Stimulated activated CD8-positive, alpha-beta memory T cell treated with anti-CD3 and anti-CD28 coated beads, Interleukin-4, amount 100 ng/mL, for 1 hour (primary cell): ENCODE measurements at places on chromosomes 16 and 17.

DNA sequence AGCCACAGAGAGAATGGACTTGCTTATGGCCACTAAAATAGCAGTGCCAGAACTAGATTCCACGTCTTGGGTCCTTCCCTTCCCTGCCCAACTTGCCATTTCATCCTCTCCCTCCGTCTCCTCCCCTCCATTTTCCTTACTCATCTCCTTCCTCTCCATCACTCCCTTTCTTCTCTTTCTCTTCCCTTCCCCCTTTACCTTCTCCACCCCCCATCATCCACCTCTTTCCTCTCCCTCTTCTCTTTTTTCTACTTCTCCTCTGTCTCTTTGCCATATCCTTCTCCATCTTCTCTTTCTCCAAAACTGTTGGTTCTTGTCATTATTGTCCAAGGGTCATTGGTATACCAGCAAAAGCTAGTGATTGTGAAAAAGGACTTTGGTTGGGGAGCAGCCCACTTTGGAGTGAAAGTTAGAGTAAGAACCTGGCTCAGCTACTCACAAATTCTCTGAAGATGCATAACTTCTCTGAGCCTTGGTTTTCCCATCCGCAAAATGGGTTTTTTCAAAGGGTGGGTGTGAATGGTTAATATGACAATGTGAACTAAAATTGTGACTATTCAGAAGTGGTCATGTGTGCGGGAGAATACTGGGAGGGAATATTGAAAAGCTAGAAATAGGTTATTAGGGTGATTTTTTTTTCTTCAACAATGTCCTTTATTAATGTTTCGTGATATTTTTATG lies 393.8 kb downstream of the XYLT1 start:
- DNase-seq = no peak

- DNase-seq = no peak
Observed at GRCh38 chr16:18958621-18959029, 25.1 kb upstream of the TMC7 start.

DNA sequence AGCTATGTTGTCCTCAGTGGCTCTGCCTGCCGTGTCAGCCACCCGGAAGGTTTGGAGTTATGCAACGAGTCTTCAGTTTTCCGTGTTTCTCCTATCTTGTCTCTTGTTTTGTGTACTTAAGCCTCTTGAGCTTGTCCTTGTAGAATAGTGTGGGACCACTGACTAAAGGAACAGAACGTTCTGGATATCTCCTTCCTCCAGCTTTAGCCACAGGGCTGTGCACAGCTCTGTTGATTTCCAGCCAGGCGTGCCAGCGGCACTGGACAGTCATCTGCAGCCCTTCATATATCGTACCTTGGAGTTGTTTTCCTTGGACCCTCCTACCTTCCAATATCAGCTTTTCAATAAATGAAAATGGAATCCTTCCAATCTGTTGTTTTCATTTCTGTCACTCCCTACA lies 39.8 kb downstream of the TMEM11 start:
- no peak for DNase-seq

GRCh38 chr16:89410794-89411309 lies 79.5 kb downstream of the ANKRD11 start:
- DNase-seq = no peak

GRCh38 chr16:56673921-56674320 lies 4.3 kb downstream of the MT1H start:
- DNase-seq = no peak

DNA sequence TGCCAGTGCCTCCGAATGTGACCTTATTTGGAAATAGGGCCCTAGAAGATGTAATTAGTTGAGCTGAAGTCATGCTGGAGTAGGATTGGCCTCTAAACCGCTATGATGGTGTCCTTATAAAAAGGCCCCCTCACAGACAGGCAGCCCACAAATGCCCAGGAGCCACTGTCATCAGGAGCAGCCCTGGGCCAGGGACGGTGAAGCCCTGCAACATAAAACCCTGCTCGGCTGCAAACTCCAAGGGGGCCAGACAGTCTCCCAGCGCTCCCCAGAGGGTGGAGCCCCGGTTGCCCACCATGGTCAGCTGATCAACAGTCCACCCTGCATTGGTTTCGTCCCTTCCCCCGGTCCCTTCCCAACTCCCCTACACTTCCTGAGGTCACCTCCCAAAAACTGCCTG lies 351.7 kb downstream of the FOXL1 start:
- DNase-seq = no peak

DNA sequence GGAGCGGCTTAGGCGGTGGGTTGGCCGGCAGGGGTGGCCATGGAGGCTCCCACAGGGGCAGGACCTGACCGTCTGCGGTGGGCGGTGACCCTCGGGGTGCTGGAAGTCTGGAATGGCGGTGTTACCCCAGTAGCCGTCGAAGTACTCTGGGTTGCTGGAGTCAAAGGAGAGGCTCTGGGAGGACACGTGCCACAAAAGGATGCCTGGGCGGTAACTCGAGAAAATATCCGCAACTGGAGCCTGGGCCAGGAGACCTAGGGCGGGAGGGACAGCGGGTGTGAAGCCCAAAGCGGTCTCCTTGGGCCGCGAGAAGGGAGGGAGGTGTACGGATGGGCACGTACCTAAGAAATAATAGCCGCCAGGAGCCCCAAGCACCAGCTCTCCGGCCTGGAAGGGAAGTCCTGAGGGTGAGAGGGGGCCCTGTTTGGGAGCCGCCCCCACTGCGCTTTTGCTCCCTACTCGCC lies 4.6 kb downstream of the ITGA2B start:
- no peak for DNase-seq

DNA sequence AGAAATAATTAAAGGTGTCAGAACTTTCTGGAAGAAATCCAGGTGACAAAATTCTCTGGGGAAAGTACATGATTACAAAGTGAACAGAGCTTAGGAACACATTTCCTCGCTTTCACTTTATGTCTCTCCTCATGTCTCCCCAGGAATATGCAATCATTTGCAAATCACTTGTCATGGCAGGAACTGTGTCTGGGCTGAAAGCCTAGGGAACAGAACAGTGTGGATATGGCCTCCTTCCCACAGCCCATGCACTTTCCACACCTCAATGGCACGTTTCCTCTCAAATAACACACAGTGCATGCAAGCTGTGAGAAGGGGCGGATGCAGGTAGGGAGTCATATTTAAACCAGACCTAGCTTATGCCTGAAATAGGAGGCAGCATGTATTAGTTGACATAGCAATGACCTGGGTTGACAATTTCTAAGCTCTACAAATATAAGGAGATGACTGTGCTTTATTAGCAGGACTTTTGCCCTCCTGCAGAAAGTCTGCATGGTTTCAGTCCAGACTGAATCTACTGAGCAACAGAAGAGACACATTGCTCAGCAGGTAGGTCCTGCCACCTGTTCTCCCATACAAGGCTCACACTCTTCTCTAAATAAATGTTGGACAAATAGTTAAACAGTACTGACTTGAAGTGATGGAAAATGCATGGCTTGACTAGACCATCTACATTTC lies 236.0 kb upstream of the ELAC2 start:
- no peak for DNase-seq

- no peak for DNase-seq
Observed at GRCh38 chr17:45018848-45019711, 32.4 kb downstream of the DCAKD start.

DNA sequence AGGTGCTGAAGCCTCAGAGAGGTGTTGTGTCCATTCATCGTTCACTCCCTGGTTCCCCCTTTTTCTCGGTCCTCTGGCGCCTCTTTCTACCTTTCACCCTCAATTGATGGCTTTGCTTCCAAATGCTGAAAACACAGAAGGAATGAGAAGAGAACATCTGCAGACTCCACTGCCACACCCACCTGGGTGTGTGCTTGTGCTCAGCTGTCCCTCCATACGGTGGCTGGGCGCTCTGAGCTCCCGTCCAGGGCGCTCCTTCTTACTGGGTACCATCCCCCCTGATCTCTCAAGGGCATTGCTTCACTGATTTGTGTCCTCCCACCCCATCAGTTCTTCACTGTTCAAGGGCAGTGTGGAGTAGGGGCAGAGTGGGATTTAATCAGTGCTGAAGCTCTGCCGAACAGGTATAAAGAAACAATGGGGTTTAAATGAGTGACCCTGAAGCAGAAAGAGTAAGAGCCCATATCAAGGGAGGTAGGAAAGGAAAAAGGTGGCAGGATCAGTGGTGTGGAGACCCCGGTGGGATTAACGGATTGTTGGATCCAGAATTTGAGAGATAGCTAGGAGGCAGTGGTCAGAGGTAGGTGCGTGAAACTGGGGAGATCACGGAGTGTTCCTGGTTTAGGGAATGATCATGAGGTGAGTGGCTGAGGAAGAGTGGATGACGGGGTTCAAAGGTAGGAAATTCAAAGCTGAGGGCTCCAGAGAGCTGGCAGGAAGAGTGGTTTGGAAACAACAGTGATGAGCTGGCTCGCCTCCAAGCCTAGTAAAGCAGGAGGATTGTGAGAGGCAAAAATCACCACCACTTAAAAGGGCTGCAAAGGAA lies 40.8 kb downstream of the MRTFB start:
- DNase-seq = no peak

GRCh38 chr16:27177031-27177774 lies 26.1 kb upstream of the KDM8 start:
- DNase-seq = no peak

DNA sequence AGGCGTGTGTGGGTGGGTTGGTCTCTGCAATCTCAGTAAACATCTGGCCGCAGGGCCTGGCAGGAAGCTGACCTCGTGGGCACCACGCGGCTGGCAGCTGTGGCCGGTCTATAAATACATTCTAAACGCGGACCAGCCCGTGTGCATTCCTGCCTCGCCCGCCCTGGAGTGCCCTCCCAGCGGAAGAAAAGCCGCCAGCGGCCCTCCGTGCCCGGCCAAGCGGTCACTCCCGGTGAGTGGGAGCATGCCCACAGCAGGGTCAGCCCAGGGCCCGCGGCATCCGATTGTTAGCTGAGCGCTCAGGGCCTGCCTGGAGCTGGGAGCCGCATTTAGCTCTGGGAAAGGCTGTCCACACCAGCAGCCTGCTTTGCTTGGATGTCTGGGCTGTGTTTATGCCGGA lies 10.3 kb downstream of the ZNF469 start:
- DNase-seq = no peak

GRCh38 chr17:70102531-70102930 lies 27.5 kb downstream of the KCNJ16 start:
- DNase-seq = no peak

GRCh38 chr16:89534252-89534756 lies 26.1 kb downstream of the SPG7 start:
- no peak for DNase-seq

DNA sequence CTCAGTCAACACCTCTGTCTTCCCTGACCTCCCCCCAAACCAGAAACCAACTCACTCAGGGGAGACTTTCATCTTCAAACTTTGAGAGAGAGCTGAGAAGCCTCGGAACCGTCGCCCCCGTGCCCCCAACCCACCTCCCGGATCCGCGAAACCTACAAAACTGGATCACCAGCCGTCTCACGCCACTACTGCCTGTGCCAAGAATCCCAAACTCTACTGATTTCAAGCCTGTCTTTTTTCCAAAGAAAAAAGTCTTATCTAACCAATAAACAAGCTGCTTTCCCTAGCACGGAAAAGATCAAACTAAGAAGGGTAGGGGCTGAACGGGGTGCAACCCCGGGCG lies 2.0 kb downstream of the AXIN2 start:
- no peak for DNase-seq

GRCh38 chr16:46803373-46803772 lies 27.6 kb downstream of the C16orf87 start:
- DNase-seq = no peak

- DNase-seq = no peak
Observed at GRCh38 chr16:19831678-19832077, 53.0 kb downstream of the GPRC5B start.

- DNase-seq = no peak
Observed at GRCh38 chr16:83953796-83954576, 946 bp downstream of the OSGIN1 start.

GRCh38 chr17:6255322-6255721 lies 179.6 kb downstream of the AIPL1 start:
- no peak for DNase-seq

GRCh38 chr17:37261286-37261685 lies 114.5 kb upstream of the C17orf78 start:
- DNase-seq = no peak

GRCh38 chr16:30924076-30924912 lies 922 bp downstream of the FBXL19 start:
- DNase-seq = no peak

GRCh38 chr17:13288248-13288647 lies 270.4 kb upstream of the ELAC2 start:
- DNase-seq = no peak

DNA sequence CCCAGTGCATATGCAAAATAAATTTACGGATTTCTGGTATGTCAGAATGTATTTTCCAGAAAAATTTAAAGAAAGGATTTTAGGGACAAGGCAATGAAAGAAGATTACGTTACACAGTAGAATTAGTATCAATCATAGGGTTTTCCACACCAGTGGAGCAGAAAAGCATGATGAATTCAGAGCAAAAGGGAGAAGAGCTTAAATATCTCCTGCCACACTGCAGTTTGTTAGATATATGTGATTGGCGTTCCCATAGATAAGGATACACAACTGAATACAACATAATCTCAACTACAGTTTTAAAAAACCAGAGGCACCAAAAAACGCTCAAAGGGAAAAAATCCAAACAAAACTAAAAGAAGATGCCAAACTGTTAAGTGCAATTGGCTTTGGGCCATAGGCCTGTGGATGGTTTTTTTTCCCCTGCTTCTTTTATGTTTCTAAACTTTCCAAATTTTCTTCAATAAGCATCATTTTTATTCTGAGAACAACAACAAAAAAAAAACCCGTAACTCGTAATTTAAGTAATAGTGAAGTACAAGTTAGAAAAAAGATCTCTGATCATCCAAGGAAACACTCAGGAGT lies 22.3 kb downstream of the MARF1 start:
- DNase-seq = no peak

- DNase-seq = no peak
Observed at GRCh38 chr16:11715246-11715947, 27.3 kb downstream of the TXNDC11 start.

DNA sequence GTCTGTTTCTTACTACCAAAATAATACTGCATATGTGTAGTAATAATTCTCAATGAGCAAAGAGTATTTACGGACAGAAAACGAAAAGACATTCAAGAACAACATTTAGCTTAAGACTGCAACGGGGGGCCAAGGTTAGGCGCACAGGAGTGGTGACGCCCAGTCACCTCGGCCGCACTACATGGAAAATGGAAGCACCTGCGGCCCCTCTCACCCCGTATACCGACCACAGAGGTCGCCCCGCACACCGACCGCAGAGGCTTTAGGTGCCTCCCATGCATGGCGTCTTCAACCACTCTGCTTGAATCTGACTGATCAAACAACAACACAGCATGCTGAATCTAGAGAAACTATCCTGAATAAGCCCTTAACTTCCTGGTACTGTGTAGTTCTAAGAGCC lies 26.4 kb downstream of the CCDC57 start:
- DNase-seq = no peak

GRCh38 chr17:58049533-58049932 lies 33.7 kb upstream of the DYNLL2 start:
- DNase-seq = no peak

- no peak for DNase-seq
Observed at GRCh38 chr17:75032720-75033280, 14.0 kb downstream of the ATP5PD start.
